NCI-H524 (cell line): ENCODE measurements at places on chromosomes 1 and 21.

DNA sequence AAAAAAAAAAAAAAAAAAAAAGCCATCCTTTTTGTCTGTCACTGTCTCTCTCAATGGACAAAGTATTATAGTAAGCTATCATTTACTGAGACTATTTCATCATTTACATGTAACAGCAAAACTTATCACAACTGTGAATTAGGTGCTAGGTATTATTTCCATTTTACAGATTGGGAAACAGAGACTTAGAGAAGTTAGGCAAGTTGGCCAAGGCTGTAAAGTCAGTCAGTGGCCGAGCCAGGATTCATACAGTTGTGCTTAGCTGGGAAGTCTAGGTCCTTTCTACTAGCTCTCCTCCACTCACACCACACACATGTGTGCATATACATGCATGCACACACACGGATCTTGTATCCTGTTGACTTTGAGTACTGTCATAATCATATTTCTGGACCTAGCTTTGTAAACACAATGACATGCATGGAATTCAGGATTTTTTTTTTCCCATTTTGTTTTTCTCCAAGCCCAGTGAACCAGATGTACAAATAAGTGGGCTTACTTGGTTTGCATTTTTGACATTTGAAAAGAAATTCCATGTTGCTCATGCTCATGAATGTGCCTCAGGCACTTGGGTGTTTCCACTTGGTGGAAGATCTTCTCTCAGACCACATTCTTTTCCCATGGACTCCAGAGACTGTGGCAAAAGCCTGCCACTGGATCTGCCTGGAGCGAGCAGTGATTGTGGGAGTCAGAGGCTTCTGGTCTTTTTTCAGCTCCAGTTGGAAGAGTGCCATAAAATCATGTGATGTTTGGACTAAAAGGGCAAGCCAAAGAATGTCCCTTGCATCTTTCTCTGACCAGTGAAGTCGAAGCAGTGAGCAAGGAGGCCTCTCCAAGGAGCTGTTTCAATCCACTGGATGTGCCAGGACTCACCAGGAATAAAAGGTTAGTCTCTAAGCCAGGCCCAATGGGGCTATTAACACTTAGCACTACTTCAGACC is 61.7 kb upstream of the DNAJC6 start:
- no peak for DNase-seq

DNA sequence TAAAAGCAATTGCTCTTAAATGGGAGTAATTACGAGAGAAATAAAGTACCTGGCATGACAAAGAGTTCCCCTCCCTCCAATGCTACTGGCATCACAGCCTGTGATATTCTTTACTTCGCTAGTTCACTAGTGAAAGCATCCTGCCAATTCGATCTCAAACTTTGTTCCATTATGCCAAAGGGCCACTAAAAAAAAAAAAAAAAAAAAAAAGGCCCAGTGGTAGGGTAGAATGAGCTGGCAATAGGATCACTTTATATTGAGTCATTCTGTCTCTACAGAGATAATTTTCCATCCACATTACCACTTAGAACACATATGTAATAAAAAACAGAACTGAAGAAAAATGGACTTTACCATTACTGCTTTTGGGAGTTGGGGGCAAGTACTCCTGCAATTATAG is 11.2 kb downstream of the PUM1 start:
- DNase-seq, result no peak

DNA sequence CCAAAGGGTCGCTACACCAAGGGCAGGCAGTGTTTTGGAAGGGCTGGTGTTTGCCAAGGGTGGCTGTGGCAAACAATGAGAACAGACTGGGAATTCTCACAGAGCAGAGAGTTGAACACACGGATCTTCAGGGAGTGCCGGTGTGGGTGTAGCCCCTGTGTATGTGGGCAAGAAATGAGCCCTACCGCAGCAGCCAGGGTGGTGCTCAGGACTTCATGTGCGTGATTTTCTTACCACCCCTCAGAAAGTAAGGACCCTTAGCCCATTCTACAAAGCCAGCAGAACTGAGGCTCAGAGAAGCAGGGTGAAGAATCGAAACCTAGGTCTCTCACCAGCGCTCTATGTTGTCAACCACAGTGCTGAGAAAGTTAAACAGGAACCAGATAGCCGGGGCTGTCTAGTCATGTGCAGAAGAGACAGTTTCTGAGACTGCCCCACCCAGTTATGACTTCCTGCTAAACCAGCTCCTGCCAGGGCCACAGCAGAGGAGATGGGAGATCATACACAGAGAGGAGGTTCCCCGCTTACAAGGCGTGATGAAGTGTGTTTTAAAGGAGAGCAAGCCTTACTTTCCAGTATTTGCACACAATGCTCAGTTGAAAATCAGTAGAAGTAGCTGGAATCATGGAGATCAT is 21.9 kb upstream of the MORC3 start:
- DNase-seq, result no peak

- no peak for DNase-seq
Measured at GRCh38 chr1:244344001-244344400, 107.7 kb downstream of the ADSS2 start.

- peak; percentile 45 for DNase-seq
Measured at GRCh38 chr1:117179471-117179870, 31.3 kb downstream of the VTCN1 start.

GRCh38 chr21:38342739-38343138 is 85.9 kb downstream of the KCNJ15 start:
- DNase-seq, result no peak

GRCh38 chr1:179295164-179295755 is 1.7 kb downstream of the SOAT1 start:
- no peak for DNase-seq

DNA sequence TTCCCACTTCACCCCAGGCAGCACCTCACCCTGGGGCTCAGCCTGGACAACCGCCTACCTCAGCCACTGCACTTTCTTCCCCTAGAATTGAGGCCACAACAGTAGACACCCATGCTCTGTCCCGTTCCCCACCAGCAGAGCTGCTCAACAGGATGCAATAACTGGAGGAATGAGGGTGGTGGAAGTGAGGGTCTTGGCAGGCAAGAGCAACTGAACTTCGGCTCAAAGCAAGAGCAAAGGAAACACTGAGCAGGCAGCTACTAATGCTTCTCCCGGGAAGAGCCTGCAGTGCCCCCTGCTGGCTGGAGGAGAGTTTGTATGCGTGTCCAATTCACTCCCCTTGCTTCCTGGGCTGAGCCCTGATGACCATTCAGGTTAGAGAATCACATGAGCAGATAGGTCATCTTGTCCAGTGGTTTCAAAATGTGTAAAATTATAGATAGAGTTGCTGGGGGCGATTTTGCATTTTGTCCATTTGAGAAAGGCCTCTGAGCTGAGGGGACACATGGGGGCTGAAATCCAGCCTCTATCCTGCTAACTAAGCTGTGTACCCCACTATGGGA is 13.9 kb downstream of the NT5C1A start:
- peak; percentile 21 for DNase-seq

GRCh38 chr21:31553926-31554325 is 105.6 kb upstream of the SOD1 start:
- no peak for DNase-seq

GRCh38 chr1:228794810-228795209 is 59.5 kb downstream of the RHOU start:
- no peak for DNase-seq

DNA sequence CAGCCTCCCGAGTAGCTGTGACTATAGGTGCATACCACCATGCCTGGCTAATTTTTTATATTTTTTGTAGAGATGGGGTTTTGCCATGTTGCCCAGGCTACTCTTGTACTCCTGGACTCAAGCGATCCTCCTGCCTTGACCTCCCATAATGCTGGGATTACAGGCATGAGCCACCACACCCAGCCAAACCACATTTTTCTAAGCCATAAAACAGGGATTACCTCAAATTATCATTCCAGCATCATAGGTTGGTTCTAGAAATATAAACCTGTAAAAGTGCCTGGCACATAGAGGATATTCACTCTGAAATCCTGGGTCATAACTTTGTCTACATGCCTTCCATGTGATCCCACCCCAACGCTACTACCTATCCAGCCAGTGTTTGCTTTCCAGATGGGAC is 59.4 kb upstream of the JAK1 start:
- DNase-seq, result no peak

DNA sequence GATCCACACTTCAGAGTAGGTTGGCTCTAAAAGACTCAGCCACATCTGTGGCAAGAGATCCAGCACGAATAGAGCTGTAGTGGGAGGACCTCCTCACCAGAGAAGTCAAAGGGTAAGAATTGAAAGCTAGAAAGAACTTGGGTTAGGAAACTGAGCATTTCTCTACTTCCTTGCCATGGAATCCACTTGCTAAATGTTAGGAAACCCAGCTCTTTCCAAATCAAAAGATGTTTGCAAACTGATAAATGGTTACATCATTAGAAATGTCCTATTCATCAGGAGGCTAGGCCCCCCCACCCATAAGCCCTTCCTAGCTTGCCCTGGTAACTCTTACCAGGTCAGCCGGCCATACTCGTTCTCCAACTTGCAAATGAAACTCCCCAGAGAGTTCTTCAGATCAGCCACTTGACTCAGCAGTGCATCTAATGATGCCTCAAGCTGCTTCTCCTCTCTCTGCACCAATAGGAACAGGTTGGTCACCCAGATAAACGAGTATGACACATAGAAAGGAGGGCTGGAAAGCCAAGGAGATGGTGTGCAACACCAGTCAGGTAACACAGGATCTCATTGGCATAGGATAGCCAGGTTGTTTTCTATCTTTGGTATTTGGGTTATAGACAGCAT is 1.5 kb downstream of the MED8 start:
- DNase-seq, result peak; percentile 5

- peak; percentile 22 for DNase-seq
Measured at GRCh38 chr1:230858918-230859729, 9.2 kb downstream of the C1orf198 start.

DNA sequence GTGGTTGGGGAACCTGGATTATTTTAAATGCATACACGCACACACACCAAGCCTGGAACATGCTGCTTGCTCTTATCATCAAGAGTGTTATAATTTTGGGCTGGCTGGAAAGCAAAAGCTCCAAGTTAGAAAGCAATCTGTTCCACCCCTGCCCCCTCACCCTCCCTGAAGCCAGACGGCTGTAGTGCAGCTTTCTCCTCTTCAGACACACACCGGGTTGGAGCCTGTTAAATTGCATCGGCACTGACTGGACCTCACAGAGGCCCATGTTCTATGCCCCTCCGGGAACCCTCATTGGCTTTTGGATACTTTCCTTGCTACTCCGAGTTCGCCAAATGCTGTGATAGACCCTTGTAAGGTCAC is 90.6 kb upstream of the KCNJ15 start:
- peak; percentile 93 for DNase-seq

- no peak for DNase-seq
Measured at GRCh38 chr21:18368205-18368604, 35.4 kb downstream of the TMPRSS15 start.

DNA sequence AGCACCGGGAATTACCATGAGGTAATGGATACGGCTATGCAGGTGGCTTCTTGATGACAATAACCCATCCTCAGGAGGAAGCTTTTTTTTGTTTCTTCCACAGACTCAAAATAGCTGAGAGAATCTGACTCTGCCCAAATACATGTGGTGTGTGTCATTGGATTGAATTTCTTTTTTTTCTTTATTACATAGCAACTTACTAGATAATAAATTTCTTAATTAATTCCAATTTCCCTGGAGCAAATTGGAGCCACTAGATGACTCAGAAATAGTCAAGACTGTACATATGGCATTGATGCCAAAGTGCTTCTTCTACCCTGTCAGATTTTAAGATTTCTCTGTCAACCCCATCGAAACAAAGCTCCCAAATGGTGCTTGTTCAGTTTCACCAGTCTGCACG is 42.7 kb downstream of the L1TD1 start:
- no peak for DNase-seq

DNA sequence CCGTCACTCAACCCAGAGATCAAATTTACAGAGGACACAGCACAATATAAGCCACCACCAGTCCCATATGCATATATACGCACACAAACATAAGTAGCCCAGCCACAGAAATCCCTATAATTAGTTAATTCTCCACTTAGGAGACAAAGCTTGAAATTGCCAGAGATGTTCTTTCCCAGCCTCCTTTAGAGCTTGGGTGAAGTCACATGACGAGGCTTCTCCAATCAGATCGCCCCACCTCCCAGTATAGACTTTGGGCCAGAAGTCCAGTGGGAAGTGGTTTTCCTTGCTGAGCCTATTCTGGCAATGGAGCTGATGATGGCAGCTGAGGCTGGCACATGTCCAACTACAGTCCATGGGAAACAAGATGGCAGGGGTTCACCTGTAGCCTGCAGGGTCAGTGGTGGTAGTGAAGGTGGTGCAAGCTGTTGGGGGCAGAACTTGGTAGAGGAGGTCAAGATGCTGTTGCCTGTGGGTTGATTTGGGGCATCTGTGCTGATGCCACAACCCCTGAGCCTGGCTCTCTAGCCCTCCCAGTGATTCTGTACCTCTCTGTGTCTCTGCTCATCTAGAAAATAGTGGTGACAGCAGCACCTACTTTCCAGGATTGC is 535.9 kb downstream of the MATN1 start:
- DNase-seq, result no peak

- DNase-seq, result no peak
Measured at GRCh38 chr1:228141226-228142044, 1.4 kb downstream of the GUK1 start.

DNA sequence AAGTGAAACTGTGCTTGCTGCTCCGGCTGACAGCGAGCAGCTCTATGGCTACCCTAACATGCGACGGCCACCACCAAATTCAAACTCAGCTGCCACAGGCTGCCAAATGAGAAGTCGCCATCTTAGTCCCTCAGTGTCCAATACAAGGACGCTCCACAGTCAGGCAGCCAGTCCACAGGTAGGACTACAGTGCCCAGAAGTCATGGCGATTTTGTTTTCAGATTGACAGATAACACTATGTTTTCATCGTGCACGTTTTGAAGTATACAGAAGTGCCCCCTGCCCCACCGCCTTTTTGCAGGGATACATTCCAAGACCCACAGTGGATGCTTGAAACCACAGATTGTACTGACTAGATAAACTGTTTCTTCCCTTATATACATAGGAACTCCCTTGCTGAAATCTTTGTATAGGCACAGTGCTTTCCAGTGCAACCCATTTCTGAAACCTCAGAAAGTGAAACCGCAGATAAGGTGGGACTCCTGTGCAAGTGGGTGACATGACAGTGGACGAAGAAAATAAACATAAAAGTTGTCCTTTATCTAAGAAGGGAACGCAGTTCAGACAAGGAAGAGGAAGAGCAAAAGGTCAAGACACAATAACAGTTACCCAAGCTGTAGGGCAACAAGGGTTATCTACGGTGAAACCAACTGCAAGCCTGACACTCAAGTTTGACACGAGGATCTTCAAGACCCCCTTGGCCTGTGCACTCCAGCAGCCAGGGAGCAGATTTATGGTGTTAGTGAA is 52.2 kb downstream of the STX6 start:
- no peak for DNase-seq

- DNase-seq, result no peak
Measured at GRCh38 chr1:70044832-70045231, 160.5 kb downstream of the LRRC40 start.
